Right renal cortex interstitium (tissue), 3 donors: ENCODE measurements at places on chromosomes 13 and 19. TPM values are rescaled to one million over a fixed set of nuclear protein-coding genes. Genes with fewer than 3 reads are reported as not detected.

Gene DACH1
- polyA plus RNA-seq = 109 TPM

Gene TMEM259
- polyA plus RNA-seq = 103 TPM

GRCh38 chr13:21445759-21446158 is 13.3 kb downstream of the ZDHHC20 start:
- no peak for DNase-seq

GRCh38 chr13:26618726-26619125 is 61.2 kb downstream of the WASF3 start:
- DNase-seq = no peak

GRCh38 chr19:53365134-53365898 is at the start of gene ZNF525:
ZNF525 (plus strand) TSS chr19:53365705; CDS start chr19:53372282, 6,577 bp downstream.
- peak; percentile 41 for DNase-seq

- DNase-seq = no peak
Observed at GRCh38 chr19:37095859-37096258, 17.6 kb downstream of the ZNF420 start.
